Right cardiac atrium (tissue), 5 donors: ENCODE measurements at places on chromosomes 16 and 17. TPM values are rescaled to one million over a fixed set of nuclear protein-coding genes. Genes with fewer than 3 reads are reported as not detected.
A peak's percentile ranks its signal among the peaks of the same experiment; 100 is the strongest.

The FGF11 gene
- 31.7 TPM for polyA plus RNA-seq

The PHF23 gene
- 18.8 TPM for polyA plus RNA-seq

The GNG13 gene
- not detected for polyA plus RNA-seq

DNA sequence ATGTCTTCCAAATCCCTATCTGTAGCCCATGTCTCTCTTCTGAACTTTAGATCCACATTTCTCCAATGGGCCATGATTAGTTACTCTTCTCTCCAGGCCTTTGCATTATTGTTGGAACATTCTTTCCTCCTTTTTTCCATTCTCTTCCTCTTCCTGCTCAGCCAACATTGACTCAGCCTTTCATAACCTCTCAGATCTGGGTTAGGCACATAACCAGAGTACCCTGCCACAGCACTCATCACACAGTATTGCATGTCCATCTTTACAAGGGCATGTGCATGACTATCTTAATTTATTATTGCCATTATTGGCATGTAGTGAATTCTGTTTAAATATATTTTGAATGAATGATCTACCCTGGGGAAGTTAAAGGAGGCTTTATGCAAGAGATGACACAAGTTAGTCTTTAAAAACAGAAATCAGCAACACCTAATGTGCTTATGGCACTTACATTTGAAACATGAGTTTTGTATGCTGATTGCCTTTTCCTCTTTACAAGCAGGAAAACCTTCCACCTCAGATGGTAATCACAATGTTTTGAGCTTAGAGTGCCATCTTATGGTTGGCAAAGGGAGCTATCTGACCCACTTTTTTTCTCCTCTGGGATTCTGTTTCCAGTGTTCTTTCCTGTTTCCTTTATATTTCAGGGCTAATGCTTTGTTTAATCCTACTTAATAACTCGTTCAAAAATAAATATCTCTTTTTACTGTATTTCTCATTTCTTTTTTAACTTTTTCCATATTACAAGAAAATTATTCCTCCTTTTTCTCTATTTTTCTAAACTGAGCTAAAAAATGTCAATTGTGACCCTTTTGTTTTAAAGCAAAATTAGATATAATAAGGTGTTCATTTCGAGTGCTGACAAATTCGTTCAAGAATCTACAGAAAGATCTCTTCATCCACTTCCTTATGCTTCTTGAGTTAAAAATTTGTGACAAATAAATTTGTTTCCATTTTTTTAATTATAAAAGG lies 151.0 kb upstream of the RBL2 start:
- no peak for DNase-seq

- no peak for DNase-seq
These were observed 5.7 kb downstream of the CCDC102A start for GRCh38 chr16:57530522-57531252.

- peak; percentile 11 for DNase-seq
These were observed 6.8 kb downstream of the DNASE1L2 start for GRCh38 chr16:2243031-2243528.
